ENCODE measurements at places on chromosomes 13 and 19.
A peak's percentile ranks its signal among the peaks of the same experiment; 100 is the strongest.

DNA sequence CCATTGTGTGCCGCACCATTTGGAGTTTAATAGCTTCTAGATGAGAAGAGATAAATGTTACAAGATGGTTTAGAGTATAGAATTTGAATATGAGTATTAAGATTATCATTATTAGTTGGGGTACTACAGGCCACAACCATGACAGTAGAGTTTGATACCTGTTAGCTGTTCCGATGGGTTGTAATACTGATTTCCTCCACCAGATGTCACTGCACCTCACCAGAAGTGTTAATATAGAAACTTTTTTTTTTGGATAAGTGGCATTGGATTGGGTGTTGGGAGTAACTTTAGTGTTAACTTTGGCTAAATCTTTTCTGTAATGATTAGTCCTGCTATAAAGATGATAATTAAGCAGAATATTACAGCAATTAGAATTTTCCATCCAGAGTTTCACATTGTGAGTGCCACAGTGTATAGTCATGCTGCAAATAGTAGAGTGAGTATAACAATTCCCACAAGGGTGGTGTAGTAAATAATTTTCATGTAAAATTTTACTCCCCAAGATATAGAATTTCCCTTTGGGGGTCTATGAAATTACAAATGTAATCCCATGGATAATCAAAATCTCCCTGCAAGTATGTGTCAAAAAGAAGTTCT, 56.3 kb downstream of the PSG3 start:
- peak; percentile 39 for DNase-seq

- no peak for DNase-seq
Observed at GRCh38 chr19:41637484-41637883, 10.6 kb upstream of the CEACAM4 start.

GRCh38 chr13:75636436-75637180, 478 bp downstream of the LMO7 start:
- DNase-seq = peak; percentile 66

GRCh38 chr13:76825430-76825829, 60.8 kb downstream of the KCTD12 start:
- DNase-seq = no peak

GRCh38 chr13:31963631-31964030, 67.9 kb upstream of the FRY start:
- DNase-seq = no peak

DNA sequence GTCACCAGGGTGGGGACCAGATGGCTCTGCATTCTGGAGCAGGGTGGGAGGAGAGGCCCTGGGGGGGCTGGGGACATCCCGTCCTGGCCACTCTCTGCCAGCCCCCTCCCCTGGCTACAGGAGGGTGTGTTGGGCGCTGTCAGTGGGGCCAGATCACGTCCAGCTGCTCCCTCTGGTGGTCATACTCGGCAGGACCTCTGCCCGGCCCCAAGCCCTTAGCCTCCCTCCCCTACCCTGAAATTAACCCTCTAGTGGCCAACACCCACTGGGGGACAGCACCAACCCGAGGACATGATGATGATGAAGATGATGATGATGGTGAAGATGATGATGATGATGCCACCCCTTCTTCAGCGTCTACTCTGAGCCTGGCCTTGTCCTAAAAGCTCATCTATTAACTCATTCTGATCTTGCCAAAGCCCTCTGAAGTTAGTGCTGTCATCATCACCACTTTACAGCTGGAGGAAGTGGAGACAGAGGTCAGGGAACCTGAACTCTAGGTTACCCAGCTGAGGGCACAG, 590 bp upstream of the LGI4 start:
- peak; percentile 78 for DNase-seq

- DNase-seq = no peak
Observed at GRCh38 chr13:48715977-48716376, 62.2 kb downstream of the CYSLTR2 start.

DNA sequence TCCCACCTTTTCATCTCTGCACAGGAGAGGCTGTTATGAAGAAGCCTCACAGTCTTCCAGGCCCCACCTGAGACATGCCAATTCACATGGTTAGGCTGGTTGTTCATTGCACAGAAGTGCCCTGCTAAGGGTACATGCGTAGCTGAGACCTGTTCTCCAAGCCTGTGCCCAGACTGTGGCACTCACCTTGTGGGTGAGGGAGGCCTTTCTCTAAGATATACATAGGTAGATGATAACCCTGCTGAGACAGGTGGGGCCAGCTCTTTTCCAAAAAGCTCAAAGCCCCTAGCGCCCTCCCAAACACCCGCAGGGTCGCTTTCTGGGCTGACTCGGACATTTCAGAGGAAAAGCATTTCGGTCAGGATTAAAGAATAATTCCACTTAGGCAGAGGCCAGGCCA, 53.5 kb upstream of the ZNF507 start:
- DNase-seq = no peak

DNA sequence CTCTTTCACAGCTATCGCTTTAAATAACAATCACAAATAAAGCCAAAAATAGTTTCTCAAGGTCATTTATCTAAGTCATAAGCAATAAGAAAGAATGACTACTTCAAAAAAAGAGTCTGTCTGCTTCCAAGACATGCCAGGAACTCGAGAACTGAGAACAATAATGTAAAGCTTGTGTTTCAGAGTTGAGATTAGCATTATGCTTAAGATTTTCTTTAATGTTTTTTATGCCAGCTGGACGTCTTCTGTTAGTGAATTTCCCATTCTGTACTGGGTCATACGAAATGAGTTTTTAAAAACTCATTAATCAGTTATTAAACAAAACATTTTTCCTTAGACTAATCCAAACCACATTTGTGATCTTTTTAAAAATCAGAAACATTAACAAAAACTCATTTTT, 3.2 kb upstream of the SPRYD7 start:
- DNase-seq = no peak

- DNase-seq = no peak
Observed at GRCh38 chr19:34181111-34181864, 9.0 kb downstream of the LSM14A start.

DNA sequence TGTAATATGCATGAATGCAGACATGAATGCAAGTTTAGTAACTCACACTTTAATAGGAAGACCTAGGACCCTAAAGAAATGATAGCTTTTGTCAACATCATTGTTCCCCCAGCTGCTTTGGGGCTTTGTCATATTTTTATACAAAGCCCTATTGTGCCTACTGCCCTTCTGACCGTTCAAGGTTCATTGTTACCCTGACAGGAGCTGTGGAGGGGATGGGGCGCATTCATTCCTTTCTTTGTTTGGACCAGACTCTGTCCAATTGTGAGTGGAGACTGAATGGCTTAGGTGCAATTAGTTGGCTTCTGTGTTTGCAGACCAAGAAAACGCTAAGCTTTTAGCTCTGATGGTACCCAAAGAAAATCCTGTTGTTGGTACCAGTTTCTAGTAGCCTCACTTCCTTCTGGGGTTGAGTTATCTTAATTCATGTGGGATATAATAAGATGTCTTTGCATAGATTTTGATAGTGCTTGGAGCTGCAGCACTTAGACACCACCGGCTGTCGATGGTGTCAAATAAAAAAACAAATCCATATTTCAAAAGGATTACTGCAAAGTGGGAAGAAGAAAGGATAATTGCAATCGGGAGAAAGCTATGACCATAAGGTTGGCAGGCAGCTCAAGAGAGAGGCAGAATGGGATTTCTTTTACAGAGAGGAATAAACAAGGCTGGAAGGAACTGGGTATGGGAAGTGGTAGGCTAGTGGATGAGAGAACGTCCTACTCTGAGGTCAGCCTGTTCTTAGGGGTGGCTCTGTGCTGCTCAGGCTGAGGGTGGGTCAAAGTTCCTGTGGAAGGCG, 133.9 kb upstream of the TMTC4 start:
- no peak for DNase-seq

DNA sequence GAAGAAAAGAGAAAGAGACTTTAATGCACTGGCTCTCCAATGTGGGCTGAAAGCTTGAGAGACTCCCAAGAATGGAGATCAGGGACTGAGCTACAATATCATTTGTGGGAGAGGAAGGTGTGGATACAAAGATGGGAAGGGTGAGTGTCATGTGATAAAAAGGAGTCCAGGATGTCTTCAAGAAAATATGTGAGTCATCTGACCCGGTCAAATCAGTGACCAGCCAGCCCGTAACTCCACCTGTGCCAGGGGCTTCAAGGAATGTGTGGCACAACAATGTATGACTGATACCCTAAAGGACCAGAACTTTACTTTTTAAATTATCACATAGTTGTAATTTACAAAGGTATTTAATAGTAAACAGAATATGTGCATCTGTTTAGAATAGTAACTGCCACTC, 97.2 kb downstream of the DOCK9 start:
- DNase-seq = no peak

GRCh38 chr19:16969135-16969534, 57.5 kb downstream of the CPAMD8 start:
- no peak for DNase-seq

DNA sequence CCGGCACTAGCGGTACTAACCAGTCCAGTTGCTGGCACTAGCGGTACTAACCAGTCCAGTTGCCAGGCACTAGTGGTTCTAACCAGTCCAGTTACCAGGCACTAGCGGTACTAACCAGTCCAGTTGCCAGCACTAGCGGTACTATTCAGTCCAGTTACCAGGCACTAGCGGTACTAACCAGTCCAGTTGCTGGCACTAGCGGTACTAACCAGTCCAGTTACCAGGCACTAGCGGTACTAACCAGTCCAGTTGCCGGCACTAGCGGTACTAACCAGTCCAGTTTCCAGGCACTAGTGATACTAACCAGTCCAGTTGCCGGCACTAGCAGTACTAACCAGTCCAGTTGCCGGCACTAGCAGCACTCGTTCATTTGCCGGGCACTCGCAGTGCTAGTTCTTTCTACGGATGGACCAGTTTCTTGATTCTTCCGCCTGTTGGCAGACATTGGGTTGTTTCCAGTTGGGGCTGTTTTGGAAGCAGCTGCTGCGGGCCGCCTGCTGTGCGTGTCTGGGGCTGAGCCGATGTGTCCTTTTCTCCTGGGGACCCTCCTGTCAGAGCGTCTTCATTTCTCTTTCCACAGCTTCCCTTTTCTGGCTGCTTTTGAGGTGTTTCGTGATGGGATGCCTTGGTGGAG, 123.4 kb upstream of the MCF2L start:
- DNase-seq = no peak

GRCh38 chr19:23887642-23888041, 27.0 kb upstream of the ZNF726 start:
- no peak for DNase-seq

GRCh38 chr19:10780368-10780767, 55.6 kb downstream of the TMED1 start:
- DNase-seq = no peak

DNA sequence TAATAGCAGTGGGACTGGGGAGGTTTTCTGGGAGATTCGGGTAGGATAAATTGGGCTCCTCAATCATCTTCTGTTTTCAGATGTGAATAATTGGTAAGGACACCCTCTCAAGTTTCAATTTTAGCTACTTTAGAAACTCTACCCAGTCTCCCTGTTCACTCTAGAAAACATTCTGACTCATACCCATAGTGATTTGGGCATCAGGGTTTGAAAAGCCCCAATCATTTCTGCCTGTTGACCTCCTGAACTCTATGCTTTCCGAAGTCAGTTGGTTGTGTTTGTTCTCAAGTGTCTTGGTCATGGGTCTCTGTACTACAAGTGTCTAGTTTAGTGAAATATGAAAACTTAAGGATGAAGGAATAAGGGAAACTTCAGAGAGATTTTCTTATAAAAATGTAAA, 911.3 kb upstream of the GPC6 start:
- no peak for DNase-seq

- DNase-seq = no peak
Observed at GRCh38 chr19:35846038-35846668, 6.2 kb downstream of the NPHS1 start.

GRCh38 chr19:41893899-41894298, 10.9 kb downstream of the ARHGEF1 start:
- DNase-seq = no peak

DNA sequence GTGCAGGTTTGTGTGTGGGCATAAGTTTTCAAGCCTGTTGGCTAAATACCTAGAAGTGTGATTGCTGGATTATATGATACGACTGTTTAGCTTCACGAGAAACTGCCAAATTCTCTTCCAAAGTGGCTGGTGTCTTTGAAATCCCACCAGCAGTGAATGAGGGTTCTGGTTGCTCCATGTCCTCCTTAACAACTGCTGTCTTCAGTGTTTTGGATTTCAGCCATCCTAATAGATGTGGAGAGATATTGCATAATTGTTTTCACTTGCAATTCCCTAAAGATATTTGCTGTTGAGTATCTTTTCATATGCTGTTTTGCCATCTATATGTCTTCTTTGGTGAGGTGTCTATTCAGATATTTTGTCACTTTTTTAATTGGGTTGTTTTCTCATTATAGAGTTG, 390.5 kb downstream of the ZNF536 start:
- DNase-seq = no peak

- peak; percentile 33 for DNase-seq
Observed at GRCh38 chr19:2782329-2782935, 641 bp downstream of the SGTA start.

GRCh38 chr13:29480893-29481525, 114.5 kb downstream of the SLC7A1 start:
- no peak for DNase-seq

- DNase-seq = no peak
Observed at GRCh38 chr19:30087381-30088138, 145.5 kb downstream of the URI1 start.

DNA sequence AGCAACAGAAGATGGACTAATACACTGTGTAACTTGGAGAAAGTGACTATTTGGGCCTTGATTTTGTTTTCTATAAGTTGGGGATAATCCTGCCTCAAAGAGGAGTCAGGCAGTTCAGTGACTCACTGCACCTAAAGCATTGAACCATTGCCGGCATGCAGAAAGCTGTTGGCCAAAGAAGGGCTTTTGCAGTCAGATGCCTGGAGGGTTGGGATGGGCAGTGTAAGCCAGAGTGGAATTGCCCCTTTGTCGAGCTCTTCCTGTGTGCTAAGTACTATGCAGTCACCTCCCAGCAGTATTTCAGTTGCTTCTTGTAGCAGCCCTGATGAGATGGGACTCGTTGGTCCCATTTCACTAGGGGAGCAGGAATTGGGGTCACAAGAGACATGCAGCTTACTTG, 11.1 kb downstream of the ZNF473 start:
- no peak for DNase-seq

DNA sequence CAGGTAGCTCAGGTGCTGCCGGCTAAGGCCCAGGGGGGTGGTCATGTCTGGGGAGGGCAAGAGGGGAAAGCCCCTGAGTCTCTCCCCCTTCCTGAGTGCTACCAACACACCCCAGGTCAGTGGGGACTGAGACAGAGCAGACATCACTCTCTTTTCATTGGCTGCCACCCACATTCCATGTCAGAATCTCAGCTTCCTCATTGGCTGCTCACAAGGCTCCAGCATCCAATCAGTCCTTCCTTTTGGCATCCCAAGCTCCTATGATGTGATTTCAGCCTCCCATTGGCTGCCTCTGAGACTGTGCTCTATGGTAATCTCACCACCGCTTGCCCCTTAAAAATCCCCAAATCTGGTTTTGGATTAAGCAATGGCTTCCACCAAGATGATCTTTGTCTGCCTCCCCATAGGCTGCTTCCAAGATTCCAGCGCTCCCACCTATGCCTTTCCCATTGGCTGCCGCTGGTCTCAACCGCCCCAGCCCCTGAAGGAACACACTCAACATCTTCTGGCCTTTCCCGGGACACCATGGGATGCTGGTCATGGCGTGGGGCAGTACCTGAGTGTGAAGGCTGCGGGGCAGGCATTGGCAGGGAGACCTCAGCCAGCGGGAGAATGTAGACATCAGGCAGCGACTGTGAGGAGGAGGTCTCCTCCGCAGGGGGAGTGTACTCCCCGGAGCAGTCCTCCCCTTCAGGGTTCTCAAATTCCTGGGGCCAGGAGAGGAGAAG, 2.0 kb downstream of the LMTK3 start:
- no peak for DNase-seq
